Fibroblast of the conjunctiva (primary cell): ENCODE measurements at places on chromosomes 11 and 22.

GRCh38 chr22:48098921-48099245 is 1336.4 kb downstream of the TBC1D22A start:
- no peak for DNase-seq

DNA sequence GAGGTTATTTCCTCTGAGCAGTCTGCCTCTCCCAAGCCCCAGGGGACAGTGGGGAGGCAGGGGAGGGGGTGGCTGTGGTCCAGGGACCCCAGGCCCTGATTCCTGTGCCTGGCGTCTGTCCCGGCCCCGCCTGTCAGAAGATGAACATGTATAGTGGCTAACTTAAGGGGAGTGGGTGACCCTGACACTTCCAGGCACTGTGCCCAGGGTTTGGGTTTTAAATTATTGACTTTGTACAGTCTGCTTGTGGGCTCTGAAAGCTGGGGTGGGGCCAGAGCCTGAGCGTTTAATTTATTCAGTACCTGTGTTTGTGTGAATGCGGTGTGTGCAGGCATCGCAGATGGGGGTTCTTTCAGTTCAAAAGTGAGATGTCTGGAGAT is 3.1 kb downstream of the PIM3 start:
- DNase-seq = no peak

GRCh38 chr11:35526370-35526792 is 965 bp upstream of the PAMR1 start:
- peak; percentile 54 for DNase-seq

DNA sequence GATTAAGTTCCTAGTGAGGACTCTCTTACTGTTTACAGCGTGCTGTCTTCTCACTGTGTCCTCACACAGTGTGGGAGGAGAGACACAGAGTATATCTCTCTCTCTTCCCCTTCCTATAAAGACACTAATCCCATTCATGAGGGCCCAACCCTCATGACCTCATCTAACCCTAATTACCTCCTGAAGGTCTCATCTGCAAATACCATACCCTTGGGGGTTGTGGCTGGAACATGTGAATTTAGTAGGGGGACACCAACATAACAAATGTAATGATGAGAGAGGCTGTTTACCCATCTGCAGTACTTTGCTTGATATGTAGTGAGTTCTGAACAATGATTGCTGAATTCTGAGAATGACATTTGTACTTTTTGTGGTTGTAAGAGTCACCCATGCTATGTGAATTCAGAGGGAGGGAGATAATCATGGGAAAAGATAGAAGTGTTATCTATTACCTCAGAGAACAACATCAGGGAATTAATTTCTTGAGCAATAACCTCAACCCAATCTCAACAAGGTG is 4.9 kb upstream of the OR52W1 start:
- DNase-seq = no peak

DNA sequence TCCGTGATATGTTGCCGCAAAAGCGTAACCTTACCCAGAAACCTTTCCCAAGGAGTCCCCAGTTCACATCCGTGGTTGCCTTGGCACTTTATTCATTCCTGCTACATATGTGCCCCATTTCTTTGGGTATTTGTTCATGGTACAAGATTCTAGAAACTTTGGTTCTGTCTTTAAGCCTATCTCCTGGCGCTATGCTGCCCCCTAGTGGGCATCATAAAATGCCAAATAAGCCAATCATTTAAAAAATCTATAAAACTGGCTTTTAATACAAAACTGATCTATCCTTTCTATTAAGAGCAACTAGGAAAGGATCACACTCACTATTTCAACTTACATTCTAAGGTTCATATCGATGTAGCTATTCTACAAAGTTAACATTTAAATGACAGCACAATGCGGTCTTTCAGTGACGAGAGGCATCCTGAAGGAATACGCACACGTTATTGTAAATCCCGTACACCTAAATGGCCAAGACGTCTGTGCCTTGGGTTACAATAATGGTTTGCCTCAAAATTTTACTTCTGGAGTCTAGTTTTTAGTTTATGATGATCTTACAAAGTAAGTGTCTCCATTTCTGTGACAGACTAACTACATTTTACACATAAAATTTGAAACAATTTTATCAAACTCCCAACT is 16.2 kb downstream of the PIWIL3 start:
- DNase-seq = peak; percentile 43

- no peak for DNase-seq
Measured at GRCh38 chr11:134572741-134573675, 161.0 kb upstream of the B3GAT1 start.

- DNase-seq = no peak
Measured at GRCh38 chr22:19498154-19498865, 18.6 kb downstream of the CDC45 start.

- no peak for DNase-seq
Measured at GRCh38 chr22:45226503-45227186, 14.0 kb downstream of the KIAA0930 start.
